ENCODE measurements at places on chromosomes 7 and 10.

DNA sequence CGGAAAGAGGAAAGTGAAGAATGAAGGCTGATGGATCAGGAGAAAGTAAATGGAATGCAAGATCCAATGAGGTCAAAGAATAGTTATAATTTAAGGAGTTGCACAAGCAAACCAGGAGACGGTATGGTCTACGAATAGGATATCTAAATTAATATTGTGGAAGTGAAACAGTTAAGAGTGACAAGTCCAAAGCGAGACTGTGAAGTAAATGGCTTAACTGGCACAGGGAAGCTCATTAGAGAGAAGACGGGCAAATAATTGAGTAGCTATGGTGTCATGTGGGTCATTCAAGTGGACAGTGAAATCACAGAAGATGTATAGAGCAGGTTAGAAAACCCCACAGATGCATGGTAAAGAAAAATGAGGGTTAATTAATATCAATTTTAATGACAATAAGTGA, 3.2 kb downstream of the CYP51A1 start:
- no peak for DNase-seq

DNA sequence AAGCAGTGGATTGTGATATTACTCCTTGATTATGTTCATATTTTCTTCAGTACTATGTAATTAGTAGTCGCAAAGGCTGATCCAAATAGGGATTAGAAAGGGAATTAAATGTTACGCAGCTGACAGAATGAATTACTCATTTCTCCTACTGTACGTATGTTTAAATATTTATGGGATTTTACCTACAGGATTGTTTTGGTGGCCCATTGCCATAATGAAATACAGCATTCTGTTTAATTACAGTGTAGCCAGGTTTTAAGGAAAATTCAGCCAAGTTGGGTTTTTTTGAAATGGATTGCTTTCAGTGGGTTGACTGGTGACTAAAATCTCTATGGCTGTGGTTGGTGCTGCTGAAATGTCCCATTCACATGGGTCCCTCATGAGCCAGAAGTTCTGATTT, 197.7 kb upstream of the GRB10 start:
- no peak for DNase-seq

DNA sequence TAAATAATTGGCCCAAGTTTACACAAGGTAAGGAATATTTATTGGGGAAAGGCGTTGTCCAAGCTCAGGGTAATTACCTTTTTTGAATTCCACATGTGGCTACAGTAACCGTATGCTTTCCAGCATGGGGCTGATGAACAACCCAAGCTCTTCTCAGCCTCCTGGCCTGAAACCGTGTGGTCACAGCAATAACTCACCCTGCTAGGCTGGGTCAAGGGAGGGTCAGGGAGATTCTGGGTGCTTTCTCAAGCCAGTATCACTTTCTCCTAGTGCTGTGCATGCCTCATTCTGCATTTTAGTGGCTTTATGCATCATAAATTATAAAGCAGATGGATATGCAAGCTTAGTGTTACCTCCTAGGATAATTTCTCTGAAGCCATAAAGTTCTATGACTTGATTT, 273.9 kb downstream of the PAXIP1 start:
- no peak for DNase-seq

DNA sequence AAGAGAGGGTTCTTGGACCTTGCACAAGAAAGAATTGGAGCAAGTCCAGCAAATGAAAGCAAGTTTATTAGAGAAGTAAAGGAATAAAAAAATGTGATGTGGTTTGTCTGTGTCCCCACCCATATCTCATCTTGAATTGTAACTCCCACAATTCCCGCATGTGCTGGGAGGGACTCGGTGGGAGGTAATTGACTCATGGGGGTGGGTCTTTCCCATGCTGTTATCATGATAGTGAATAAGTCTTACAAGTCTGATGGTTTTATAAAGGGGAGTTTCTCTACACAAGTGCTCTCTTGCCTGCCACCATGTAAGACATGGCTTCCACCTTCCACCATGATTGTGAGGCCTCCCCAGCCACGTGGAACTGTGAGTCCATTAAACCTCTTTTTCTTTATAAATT, 39.2 kb upstream of the FZD9 start:
- DNase-seq: no peak

DNA sequence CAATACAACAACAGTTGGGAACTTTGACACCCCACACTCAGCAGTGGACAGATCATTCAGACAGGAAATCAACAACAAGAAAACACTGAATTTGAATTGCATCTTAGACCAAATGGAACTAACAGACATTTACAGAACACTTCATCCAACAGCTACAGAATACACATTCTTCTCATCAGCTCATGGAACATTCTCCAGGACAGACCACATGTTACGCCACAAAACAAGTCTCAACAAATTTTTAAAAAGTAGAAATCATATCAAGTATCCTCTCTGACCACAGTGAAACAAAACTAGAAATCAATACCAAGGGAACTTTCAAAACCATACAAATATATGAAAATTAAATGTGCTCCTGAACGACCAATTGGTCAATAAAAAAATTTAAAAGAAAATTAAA, 212.3 kb downstream of the DNAJC1 start:
- no peak for DNase-seq

Data from ecto neural progenitor cell (in vitro differentiated cells).